ENCODE measurements at places on chromosomes 5 and 9. TPM values are rescaled to one million over a fixed set of nuclear protein-coding genes. Genes with fewer than 3 reads are reported as not detected.

The F12 gene
- 12.9 TPM for total RNA-seq

- no peak for DNase-seq
Measured at GRCh38 chr9:9615086-9615485, 997.7 kb downstream of the PTPRD start.

DNA sequence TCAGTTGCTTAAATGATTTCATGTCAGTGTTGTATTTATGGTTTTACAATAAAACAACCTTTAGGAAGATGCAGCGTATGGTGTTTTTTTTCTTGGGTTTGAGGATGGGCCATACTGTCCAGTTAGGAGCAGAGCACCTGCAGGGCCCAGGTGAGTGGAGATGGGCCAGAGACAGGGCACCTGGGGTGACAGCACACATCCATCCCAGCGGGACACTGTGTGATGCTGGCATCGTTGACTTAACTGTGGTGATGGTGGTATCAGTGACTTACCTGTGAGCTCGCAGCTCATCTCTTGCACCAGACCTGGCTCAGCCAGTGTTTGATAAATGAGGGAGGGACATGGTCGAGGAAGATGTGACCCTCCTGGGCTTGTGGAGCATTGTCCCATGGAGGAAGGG is 21.6 kb downstream of the AMBP start:
- DNase-seq: no peak

The FYB1 gene
- total RNA-seq: not detected

The PDGFRB gene
- total RNA-seq: 2.2 TPM

The SLC25A25 gene
- 7.3 TPM for total RNA-seq
